Stromal cell of bone marrow (primary cell): ENCODE measurements at places on chromosomes 11 and 22.

GRCh38 chr11:8948886-8949285 lies 6.1 kb upstream of the ASCL3 start:
- DNase-seq, result no peak

GRCh38 chr11:19756675-19757475 lies 44.2 kb downstream of the NAV2 start:
- DNase-seq, result no peak

GRCh38 chr11:64305691-64306562 lies 603 bp downstream of the ESRRA start:
- no peak for DNase-seq

DNA sequence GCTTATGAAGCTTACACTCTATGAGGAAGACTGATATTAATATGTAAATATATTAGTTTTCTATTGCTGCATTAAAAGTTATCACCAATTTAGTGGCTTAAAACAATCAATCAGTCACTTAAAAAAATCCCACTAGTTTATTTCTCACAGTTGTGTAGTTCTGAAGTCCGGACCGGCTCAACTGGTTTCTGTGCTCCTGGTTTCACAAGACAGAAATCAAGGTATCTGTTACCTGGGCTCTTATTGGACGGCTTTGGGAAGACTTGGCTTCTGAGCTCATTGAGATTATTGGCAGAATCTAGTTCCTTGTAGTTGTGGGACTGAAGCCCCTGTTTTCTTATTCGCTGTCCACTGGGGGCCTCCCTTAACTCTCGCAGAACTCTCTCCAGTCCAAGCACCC lies 343.0 kb downstream of the RAB38 start:
- no peak for DNase-seq

DNA sequence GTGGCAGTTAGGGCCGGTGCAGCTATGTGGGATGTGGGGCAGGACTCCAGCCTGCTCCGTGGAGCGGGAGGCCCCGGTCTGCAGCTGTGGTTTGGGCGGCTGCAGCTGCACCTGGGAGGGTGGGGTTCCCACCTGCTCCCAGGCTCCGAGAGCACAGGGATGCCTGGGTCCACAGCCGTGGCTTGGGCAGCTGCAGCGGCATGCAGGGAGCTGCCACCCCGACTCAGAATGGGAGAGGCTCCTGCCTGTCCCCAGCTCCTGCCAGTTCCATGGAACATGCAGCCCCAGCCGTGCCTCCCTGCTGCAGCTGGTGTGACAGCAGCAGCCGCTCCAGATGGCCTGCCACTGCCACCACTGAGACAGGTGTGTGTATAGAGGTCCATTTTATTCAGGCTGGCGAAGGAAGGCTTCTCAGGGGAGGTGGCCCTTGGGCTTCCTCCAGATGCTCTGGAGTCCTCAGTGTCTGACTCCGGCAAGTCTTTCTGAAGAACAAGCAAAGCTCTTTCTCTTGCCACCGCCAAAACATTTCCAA lies 21.8 kb upstream of the UPK3A start:
- no peak for DNase-seq

- DNase-seq, result no peak
Measured at GRCh38 chr11:13495929-13496328, at the start of gene PTH. Gene PTH, minus strand, starts transcription at chr11:13495997. Its CDS starts 3,142 bp downstream, at chr11:13492855.

- peak; percentile 48 for DNase-seq
Measured at GRCh38 chr11:14029971-14030920, 67.7 kb downstream of the SPON1 start.
